ENCODE measurements at places on chromosomes 5 and 9.

- no peak for DNase-seq
Measured at GRCh38 chr5:56110646-56111403, 116.1 kb upstream of the IL6ST start.

DNA sequence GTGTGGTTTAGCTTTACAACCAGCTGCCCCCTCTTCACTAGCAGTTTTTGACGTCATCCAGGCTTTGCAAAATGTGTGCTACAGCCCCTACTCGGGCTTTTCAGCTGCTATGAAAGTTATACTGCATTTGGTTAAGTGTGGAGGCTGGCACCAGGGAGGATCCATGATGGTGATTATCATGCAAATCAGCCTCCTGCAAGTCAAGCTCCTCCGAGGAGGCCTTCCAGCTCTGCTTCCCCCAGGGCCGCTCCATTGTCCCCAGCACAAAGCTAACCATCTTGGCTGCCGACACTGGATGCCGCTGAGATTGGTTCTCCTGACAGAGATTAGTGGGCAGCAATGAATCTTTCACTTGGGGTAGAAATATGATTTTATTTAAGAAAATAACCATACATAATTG is 159.6 kb downstream of the NR2F1-AS1 start:
- no peak for DNase-seq

GRCh38 chr5:69414885-69415583 is at the start of gene MARVELD2:
TSS of gene MARVELD2 (plus strand) at chr5:69415116. CDS start at chr5:69419386, 4,270 bp downstream.
- DNase-seq = no peak

GRCh38 chr5:171416160-171417049 is 3.0 kb upstream of the FGF18 start:
- DNase-seq = no peak

GRCh38 chr5:58122157-58122556 is 337.7 kb downstream of the PLK2 start:
- no peak for DNase-seq

DNA sequence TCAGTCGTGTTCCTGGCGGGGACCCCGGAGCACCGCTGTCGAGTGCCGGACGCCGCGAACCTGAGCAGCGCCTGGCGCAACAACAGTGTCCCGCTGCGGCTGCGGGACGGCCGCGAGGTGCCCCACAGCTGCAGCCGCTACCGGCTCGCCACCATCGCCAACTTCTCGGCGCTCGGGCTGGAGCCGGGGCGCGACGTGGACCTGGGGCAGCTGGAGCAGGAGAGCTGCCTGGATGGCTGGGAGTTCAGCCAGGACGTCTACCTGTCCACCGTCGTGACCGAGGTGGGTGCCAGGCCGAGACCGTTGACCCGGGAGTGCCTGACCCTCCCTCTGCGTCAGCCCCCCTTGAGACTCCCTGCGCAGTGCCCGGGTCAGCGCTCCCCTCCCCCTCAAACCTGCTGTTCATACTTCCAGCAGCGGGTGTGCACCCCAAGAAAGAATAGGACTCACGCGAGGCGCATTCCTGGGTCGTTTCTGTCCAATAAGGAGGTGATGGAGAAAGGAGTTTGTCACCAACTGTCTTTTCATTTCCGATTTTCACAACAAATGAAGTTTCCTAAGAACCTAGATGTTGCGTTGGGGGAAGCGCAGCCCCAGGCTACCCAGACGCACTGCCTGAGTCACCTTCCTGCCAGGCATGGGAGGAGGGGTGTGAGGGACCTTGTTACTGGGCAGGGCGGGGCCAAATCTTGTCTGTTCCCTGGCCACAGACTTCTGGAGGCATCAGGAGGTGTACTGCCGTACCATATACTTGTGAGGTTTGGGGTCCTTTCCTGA is 722 bp downstream of the SLC22A4 start:
- peak; percentile 76 for DNase-seq

GRCh38 chr9:113963696-113964494 is 87.8 kb downstream of the ZNF618 start:
- DNase-seq = no peak

DNA sequence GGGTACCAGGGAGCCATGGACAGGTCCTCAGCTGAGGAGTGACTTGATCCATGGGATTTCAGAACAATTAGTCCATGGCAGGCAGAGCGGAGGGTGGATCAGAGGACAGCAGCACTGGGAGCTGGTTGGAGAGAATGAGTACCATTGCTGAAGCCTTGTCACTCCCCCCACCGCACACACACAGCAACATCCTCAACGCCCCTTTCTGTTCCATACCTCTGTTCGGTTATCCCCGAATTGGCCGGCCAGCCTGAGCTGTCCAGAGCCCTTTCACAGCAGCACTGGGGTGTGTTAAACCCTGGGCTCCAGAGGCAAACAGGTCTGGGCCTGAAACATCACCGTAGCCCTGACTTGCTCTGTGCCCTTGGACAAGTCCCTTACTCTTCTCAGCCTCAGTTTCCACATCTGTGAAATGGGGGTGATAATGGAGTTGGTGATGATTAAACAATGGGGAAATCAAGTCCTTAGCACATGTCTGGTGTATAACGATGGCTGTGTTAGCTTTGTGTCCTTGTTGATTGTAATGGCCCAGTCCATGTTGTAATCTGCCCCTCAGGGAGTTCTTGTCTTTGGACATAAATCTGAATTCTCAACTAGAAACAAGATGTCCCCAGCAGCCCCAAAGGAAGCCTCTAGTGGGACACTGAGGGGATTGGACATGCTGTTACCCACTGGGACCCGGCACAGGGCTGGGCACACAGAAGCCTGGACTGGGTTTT is 16.9 kb downstream of the GSN start:
- DNase-seq = no peak

DNA sequence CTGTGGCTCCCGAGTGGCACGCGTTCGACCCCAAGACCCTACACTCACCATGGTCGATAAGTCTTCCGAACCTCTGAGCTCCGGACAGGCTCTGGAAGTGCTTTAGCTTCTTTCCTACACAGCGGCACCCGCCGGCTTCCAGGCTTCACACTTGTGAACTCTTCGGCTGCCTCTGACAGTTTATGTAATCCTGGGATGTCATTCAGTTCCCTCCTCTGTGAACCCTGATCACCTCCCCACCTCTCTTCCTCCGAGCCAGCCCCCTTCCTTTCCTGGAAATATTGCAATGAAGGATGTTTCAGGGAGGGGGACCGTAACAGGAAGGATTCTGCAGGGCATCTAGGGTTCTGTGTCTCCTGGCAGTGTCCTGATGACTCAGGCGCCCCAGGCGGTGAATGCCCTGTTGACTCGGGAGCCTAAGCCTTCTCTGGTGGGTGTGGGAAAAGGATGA is at the start of gene CD14:
Gene CD14, minus strand, starts transcription at position 155 of the 451 bp plus-strand sequence. Its CDS starts 104 bp downstream, at position 51.
- no peak for DNase-seq

GRCh38 chr9:134265078-134265477 is 61.2 kb upstream of the RXRA start:
- DNase-seq = no peak

DNA sequence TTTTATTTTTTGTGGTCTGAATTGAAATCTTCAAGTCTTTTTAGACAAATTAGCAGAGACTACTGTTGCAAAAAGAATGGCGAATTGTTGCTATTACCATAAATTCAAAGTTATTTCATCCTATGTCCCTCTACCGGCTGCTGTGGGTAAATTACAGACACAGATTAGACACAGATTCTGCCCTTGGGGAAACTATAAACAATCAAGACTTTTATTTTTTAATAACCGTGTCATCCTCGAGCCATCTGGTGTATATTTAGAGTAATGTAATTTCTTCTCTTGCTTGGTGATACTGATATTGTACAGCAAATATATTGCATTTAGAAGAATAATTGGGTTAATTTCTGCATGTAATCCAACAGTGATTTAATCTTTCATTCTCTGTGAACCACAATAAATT is 228.0 kb upstream of the ADAMTSL1 start:
- peak; percentile 0 for DNase-seq

- DNase-seq = no peak
Measured at GRCh38 chr5:177089825-177090641, 3.3 kb downstream of the FGFR4 start.

GRCh38 chr9:93237540-93237939 is 53.6 kb downstream of the WNK2 start:
- peak; percentile 35 for DNase-seq

- DNase-seq = peak; percentile 91
Measured at GRCh38 chr9:135499326-135500070, 984 bp upstream of the MRPS2 start.

DNA sequence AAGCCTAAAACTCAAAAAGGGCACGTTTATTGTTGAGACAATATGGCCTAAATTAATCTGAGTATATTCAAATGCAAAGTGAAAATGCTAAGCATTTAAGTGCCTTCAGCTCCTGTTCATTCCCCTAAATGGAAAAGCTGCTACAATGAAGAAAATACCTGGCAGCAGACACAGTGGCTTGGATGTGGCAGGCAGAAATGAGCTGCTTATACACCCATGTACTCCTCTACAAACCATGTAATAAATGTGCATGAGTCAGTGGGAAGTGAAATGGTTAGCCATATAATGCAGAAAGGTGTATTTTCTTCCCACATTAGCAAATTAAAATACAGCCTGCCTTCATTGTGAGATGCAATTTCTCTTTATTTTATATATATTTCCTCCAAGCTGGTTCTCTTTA is 859.2 kb upstream of the SEMA6A start:
- DNase-seq = no peak

GRCh38 chr5:77662635-77663034 is 24.1 kb upstream of the OTP start:
- DNase-seq = no peak

DNA sequence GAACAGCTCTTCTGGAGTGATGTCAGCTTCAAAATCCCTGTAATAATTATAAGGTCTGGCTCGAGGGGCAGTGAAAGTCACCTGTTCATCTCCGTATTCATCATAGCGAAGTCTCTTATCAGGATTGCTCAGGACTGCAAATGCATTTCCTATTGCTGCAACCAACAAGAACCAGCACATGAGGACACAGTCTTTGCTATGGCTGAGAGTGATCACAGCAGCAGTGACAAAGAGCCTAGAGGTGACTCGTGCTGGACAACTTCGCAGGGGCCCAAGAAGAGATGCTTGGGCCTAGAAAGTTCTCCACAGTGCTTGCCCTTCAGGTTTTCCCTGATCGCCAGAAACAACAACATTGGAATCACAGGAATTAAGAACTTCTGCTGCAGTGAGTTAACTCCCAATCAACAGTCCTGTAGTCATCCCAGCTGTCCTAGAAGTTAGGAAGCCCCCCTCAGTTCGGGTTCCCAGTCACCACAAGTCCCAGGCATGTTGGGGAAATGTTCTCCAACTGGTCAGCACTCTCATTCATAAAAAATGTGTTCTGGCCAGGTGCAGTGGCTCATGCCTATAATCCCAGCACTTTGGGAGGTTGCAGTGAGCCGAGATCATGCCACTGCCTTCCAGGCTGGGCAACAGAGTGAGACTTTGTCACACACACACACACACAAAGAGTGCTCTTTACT is 13.0 kb downstream of the DNAJC18 start:
- DNase-seq = no peak

DNA sequence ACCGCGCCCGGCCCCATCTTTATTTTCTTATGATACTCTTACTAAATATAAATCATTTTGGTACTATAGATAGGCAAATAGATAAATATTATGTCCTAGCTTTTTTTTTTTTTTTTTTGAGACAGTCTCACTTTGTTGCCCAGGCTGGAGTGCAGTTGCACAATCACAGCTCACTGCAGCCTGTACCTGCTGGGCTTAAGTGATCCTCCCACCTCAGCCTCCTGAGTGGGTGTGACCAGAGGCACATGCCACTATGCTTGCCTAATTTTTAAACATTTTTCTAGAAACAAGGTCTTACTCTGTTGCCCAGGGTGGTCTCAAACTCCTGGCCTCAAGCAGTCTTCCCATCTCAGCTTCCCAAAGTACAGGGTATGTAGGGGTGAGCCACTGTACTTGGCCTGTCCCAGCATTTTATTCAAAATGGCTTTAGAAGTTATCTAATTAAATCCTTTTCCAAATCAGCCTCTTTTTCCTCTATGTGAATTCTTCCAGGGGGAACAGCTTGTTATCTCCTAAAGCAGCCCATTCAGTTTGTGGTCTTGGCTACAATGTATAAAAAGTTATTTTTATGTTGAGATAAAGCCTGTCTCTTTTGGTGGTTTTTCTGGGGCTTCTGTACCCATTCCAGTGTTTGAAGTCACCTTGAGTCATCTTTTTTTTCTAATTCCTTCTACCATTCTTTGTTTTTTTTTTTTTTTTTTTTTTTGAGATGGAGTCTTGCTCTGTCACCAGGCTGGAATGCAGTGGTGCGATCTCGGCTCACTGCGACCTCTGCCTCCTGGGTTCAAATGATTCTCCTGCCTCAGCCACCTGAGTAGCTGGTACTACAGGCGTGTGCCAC is 12.1 kb downstream of the MELK start:
- DNase-seq = peak; percentile 61

Measured in OCI-M1 (cell line).